ENCODE measurements at places on chromosomes 16 and 17.

DNA sequence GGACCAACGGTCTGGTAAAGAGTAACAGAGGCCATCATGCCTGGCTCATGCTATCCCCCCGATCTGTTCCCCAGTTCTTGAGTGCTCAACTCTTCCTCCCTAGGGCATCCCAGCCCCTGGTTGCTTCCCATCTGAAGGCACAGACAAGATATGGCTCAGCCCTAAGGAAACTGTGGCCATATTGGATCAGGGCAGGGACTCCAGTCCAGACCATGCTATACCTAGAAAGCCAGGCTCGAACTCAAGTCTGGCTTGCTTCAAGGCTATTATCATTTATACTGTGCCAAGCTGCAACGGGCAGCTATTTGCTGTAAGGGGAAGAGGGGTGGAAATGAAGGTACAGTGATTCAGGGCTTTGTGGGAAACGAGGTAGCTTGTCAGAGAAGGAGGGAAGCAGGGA is 2.8 kb downstream of the UBTF start:
- H3K27ac ChIP-seq = no peak overlapping the region
- peak overlapping the region; percentile 39 for H3K4me3 ChIP-seq
- DNase-seq = no peak
- H3K27me3 ChIP-seq = no peaks in the 10 kb centered on the region
- peaks cover 11% of the 10 kb centered on the region for H3K4me1 ChIP-seq

GRCh38 chr16:28597692-28598261 is 927 bp upstream of the SULT1A2 start:
- no peak for DNase-seq
- H3K27ac ChIP-seq = no peak overlapping the region
- H3K36me3 ChIP-seq = peaks cover 4% of the 10 kb centered on the region
- H3K27me3 ChIP-seq = peaks cover 3% of the 10 kb centered on the region
- H3K4me1 ChIP-seq = peaks cover 17% of the 10 kb centered on the region
- H3K4me3 ChIP-seq = no peak overlapping the region

DNA sequence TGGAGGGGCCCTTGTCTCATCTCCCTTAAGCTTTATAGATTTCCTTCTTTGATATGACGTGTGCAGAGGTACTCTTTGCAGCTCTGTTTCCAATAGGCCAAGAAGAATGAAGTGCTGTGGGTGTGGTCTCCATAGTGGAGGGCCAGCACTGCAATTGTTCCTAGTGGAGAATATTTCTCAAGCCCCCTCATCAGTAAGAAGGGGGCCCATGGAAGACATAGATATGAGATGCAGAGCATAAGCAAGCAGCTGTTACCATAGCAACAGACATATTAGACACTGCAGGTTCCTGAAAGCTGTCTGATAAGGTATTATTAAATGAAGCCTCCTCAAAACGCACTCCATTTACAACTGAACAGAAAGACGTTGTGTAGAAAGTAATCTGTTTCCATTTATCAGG is 240.7 kb downstream of the ZFHX3 start:
- H3K27me3 ChIP-seq = no peaks in the 10 kb centered on the region
- peak overlapping the region; percentile 15 for H3K27ac ChIP-seq
- H3K4me3 ChIP-seq = no peak overlapping the region
- peaks cover 31% of the 10 kb centered on the region for H3K36me3 ChIP-seq

DNA sequence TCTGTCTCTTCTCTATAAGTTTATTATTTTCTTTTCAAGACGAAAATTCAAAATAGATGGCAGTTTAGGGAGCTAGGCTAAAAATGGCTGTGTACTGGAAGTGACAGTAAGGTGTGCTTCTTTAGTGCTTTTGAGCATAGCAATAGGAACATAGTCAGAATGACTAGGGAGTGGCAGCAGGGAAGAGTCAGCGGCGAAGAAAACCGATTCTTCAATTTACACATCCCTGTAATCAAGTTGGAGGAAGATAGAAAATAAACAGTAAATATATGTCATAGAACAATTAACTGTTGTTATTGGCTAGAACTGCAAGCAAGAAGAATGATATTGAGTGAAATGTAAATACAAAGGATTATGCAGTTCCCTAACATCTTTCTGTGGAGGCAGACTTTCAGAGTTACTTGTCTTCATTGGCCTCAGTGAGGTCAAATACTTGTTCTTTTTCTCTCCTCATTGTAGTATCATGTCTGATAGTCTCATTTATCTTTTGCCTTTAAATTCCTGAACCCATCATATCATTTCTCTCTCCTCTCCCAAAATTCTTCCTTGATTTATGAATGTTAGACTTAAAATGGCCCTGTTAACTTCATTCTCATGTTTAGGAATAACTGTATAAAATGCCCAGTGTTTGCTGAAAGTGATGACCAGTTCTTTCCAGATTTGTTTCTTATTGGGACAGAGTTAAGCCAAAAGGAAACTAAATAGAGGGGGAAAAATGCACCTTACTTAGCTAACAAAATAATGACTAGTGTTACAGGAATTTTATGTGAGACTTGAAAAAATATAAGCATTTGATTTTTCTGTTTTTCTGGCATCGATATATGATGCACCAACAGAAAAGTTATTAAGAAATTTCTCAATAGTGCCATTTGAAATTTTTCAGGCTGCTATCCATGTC is 211.4 kb downstream of the BCAS3 start:
- peak overlapping the region; percentile 47 for H3K27ac ChIP-seq
- H3K27me3 ChIP-seq = no peaks in the 10 kb centered on the region
- H3K4me3 ChIP-seq = peak overlapping the region; percentile 14
- H3K36me3 ChIP-seq = peaks cover 20% of the 10 kb centered on the region
- H3K4me1 ChIP-seq = peaks cover 16% of the 10 kb centered on the region

DNA sequence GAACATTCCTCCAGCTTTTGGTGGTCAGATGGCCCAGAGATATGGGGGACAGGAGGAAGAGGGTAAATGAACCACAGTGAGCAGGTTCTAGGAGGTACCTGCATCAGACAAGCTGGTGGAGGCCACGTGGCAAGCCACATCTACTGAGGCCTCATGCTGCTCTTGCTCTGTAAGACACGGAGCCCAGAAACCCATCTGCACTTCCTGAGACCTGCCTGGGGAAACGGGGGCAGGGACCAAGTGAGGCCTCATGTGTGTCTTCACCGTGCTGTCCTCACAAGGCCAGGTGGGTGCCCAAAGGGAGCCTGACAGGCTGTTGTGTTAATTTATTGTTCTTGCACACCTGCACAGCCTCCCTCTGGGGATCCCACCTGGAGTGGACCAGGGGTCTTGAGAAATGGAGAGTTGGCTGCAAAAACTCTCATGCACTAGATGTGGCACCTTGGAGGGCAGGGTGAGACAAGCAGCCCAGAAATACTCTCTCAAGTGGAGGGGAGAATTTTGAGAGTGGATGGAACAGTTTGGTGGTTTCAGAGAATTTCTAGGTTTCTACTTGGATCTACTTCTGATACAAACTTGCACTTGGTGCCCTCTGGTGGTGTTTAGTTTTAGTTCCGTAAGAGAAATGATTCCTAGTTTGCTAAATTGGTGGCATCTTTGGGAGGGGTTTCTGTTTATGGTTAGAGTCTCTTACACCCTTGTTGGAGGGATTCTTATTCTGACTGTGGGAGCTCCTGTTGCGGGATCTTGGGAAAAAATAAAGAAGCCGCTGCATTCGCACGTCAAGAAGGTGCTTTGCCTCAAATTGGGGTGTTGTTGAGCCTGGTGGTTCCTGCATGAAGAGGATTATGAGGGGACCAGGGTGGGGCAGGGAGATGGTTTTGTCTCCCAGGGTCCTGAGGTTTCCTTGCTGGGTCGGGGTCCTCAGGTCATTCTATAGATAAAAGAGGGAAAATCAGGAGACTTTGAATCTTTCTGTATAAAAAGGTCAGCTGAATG is 47.5 kb downstream of the SLC6A2 start:
- no peak for DNase-seq
- H3K27ac ChIP-seq = no peak overlapping the region
- H3K36me3 ChIP-seq = no peaks in the 10 kb centered on the region
- no peak overlapping the region for H3K4me3 ChIP-seq

GRCh38 chr16:84726669-84727467 is 27.1 kb downstream of the USP10 start:
- H3K27ac ChIP-seq = peak overlapping the region; percentile 89
- H3K4me3 ChIP-seq = no peak overlapping the region
- peaks cover 3% of the 10 kb centered on the region for H3K36me3 ChIP-seq
- no peaks in the 10 kb centered on the region for H3K27me3 ChIP-seq
- DNase-seq = no peak
- H3K4me1 ChIP-seq = peaks cover 65% of the 10 kb centered on the region

DNA sequence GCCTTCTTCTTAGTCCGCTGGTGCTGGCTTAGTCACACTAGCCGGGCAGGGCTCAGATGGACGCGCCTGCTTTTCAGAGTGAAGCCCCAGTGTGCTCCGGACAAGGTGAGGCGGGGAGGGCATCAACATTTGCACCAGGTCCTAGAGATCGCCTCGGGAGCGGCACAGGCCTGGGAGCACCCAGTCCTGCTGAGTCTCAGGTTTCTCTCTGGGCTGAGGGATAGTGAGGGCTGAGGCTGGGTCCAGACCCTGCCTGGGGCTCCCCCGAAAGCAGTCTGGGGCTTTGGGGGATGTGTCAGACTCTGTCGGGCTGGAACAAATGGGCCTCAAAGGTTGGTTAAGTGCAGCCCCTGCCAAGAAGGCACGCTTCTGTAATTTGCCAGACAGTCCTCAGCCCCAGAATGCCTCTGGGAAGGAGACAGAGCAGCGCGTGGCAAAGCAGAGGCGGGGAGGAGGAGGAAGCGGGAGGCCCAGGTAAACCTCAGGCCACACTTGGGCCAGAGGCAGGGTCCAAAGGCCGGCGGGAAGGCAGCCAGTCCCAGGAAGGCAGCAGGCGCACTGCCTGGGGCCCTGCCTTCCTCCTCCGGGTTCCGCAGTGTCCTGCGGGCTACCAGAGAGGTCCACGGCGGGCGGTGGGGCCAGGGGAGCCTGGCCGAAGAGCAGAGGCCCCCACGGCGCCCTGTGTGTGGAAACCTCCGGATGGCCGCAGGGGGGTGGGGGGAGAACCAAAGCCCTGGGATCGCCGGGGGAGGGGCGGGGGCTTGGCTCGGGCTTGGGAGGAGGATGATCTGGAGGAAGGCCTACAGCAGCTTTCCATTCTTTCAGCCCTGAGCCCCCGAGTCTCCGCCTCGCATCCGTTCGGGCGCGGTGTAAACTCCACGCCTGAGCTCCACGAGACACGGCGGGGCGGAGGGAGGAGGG is 39.5 kb upstream of the ATP2A3 start:
- H3K27me3 ChIP-seq = peaks cover 4% of the 10 kb centered on the region
- H3K4me3 ChIP-seq = no peak overlapping the region
- no peak for DNase-seq
- peaks cover 15% of the 10 kb centered on the region for H3K36me3 ChIP-seq
- H3K4me1 ChIP-seq = peaks cover 22% of the 10 kb centered on the region

GRCh38 chr16:64864232-64864809 is 257.5 kb downstream of the CDH11 start:
- no peak overlapping the region for H3K27ac ChIP-seq
- no peak for DNase-seq
- no peaks in the 10 kb centered on the region for H3K36me3 ChIP-seq
- no peak overlapping the region for H3K4me3 ChIP-seq

Data from mesothelial cell of epicardium (in vitro differentiated cells).